NCI-H1930 (cell line): ENCODE measurements at places on chromosomes 16 and 17.

DNA sequence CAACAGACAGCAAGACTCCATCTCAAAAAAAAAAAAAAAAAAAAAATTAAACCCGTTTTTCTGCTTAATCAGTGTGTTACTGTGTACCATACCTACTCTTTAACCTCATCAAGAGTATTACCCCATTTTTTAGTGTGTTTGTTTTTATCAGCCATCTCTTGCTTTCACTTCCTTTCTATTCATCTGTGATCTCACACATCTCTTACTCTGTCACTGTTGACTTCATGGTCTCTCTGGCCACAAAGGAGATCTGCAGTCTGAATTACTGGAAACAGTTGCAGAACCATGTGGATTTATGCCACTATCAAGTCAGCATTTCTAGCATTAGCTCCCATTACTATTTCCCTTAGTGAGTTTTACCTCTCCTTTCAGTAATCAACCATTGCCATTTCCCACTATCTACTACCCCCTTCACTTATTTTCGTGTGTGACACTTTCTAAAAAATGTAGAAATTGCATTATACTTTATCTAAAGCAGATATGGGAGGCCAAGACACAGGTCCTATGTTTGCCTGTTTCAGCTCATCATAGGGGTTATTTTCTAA, 20.1 kb downstream of the NDEL1 start:
- DNase-seq = no peak

DNA sequence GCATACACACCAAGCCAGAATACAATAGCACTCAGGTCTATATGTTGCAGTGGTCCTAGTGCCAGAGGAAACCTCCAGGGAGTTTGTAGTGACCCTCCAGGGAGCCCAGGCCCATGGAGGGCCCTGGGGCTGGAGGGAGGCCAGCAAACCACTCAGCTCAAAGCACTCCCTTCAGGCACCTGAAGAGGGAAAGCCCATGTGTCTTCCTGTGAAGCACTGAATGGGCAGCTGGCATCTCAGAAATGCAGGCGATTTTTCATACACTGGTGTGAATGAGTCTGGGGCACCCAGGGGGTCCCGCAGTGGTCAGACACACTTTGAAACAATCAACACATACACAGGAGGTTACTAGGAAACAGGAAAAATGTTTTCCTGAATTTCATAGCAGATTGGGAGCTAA, 12.8 kb downstream of the TBC1D26 start:
- no peak for DNase-seq

DNA sequence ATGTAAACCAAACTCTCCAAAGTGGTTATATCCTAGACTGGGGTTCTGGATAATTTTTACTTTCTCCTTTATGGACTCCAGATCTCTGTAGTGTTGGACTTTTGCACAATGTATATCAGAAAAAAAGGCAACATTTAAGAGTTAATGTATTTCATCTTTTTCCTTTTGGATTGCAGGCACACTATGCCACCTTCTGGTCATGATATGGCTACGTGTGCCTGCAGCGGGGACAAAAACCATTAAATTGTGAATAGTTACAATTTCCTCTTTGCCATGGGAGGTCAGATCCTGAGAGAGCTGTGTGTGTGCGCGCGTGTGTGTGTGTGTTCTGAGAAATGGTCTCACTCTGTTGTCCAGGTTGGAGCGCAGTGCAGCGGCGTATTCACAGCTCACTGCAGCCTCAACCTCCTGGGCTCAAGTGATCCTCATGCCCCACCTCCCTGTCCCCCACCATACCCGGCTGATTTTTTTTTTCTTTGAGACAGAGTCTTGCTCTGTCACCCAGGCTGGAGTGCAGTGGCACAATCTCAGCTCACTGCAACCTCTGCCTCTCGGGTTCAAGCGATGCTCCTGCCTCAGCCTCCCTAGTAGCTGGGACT, 4.3 kb upstream of the SGF29 start:
- no peak for DNase-seq

GRCh38 chr16:49754495-49755312, 101.2 kb downstream of the ZNF423 start:
- DNase-seq = no peak

DNA sequence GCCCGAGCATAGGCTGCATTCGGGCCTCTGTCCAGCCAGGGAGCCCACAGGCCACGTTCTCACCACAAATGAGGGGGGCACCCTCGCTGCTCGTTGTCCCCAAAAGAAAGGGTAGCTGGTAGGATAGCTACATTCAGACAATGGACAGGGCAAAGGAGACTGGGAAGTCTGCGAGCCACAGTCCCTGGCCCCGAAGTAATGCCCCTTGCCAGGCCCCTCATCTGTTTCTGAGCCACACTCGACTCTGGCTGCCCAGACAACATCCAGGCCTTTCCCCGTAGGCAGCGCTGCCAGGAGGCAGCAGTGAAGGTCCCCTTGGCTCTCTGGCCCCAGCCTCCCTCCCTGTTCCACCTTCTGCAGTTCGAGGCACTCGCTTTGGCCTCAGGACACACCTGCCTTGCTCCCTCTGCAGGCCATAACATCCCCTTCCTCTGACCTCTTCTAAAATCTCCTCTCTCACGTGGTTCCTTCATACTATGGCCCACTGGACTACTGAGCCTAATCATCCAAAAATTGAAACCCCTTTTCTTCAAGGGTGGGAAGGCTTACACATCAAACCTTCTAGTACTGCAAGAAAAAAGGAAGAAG, 12.2 kb downstream of the AIPL1 start:
- no peak for DNase-seq

GRCh38 chr16:49576941-49577340, 203.3 kb downstream of the C16orf78 start:
- DNase-seq = no peak

DNA sequence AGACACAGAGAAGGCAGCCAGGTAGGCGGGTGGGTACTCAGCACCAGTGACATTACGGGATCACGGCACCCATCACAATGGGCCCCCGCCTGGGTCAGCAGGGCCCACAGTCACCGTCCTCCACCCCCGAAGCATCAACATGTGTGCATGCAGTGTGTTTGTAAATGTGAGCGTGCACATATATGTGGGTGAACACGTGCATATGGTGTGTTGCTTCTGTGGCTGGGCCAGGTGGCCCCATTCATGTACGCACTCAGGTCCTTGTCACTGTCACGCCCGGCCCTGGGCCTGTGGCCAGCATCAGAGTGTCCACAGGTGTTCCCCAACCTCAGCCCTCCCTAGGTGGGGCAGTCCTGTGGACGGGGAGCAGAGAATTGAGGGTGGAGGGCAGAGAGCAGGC, 37.1 kb downstream of the TNFRSF13B start:
- no peak for DNase-seq
